ENCODE measurements at places on chromosomes 5 and 9.

GRCh38 chr9:79812507-79813257 is 240.9 kb downstream of the TLE4 start:
- DNase-seq = peak; percentile 1

DNA sequence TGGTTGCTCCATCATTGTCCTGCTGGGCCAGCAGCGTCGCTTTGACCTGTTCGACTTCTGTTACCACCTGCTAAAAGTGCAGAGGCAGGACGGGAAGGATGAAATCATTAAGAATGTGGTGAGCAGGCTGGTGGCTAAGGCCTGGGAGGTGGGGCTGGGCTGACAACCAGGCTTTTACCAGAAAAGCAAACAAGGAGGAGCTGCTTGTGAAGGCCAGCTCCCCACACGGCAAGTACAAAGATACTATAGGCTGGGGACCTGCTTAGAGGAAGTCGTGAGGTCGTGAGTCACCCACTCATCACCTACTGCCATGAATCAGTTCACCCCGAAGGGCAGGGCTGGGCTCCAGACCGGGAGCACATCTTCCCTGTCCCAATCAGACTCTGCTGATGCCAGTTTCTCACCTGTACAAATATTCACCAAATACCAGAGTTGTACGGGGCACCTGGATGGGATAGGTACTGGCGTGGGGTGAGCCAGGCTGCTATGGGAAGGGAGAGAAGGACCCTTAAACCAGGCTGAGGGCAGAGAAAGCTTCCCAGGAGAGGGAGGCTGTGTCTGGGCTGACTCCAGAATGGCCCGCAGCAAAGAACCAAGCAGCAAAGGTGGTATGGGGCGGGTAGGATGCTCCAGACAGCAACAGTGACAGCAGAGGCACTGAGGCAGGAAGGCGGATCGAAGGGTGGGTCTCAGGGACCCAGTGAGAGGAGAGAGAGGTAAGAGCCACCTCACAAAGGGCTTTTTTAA is 69.3 kb upstream of the NIPAL4 start:
- peak; percentile 69 for DNase-seq

DNA sequence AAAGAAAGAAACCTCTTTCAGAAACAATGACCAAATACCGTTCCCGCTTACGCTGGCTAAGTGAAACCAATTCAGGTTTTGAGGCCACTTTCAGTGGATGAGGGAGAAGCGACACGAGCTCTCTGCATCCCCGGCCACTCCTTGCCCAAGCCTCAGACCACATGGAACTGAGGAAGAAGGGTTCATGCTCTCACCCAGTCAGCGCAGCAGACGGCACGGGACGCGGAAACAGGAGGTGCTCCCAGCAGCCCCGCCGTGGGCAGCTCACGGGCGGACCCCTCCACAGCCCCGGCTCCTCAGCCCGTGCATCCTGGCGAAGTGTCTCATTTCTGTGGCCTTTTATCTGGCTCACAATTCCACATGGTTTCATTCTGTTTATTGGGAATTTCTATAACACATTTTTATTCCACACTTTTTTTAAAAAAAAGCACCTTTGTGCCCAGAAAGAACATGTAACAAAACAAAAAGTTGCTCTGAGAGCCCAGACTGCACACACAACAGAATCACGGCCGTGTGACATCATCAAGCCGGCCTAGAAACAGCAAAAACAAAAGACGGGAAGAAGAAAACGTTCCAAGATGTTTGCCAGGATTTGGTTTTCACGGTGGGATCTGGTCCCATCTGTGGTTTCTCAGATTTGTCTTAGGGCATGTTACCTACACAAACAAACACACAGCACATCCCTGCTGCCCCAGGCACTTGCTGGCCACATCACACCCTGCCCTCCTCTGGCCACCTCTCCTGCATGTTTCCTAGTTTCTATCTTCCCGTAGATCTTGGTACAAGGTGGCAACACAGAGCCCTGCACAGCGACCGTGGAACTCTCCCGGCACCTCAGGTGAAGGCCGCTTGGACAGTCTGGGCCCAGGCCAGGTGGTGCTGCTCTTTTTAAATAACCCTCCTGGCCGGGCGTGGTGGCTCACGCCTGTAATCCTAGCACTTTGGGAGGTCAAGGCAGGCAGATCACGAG is 16.2 kb downstream of the QSOX2 start:
- DNase-seq = no peak

- peak; percentile 37 for DNase-seq
Observed at GRCh38 chr9:113808391-113809358, 67.4 kb upstream of the ZNF618 start.

DNA sequence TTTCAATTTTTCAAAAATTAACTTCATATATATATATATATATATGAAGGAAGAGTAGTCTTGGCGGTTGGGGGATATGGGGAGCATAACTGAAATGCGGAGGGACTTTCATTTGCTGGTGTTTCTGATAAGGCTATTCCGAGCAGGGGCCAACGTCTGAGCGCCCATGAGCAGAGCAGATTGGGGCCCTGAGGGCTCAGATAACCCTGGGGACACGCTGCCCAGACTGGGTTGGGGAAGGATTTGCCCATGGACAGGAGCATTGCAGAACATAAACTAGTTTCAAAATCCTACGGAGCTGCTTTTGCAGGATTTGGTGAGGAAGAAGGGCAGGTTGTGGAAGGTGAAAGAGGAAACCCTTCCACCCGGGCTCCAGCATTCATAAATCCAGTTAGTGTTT is 240.2 kb downstream of the IRX1 start:
- DNase-seq = no peak

- peak; percentile 62 for DNase-seq
Observed at GRCh38 chr5:142808878-142809598, 38.9 kb downstream of the ARHGAP26 start.

GRCh38 chr9:23768861-23769260 is 57.2 kb downstream of the ELAVL2 start:
- DNase-seq = no peak

DNA sequence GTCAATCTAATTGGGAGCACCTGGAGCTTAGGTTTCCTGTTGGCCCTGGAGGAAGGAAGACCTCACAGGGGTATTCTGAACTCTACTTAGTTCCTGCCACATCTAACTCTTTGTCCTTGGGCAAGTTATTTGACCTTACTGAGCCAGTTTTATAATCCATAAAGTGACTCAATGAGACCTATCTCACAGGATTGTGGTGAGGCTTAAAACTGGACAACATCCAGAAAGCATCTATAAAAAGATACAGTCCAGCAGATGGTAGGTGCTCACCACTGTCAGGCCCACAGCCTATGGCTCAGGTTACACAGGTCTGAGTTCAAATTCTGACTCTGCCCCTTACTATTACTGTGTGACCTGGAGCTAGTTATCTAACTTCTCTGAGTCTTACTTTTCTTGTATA is 23.3 kb downstream of the KCNV2 start:
- DNase-seq = no peak

- no peak for DNase-seq
Observed at GRCh38 chr5:142507531-142508372, 178.1 kb downstream of the FGF1 start.

DNA sequence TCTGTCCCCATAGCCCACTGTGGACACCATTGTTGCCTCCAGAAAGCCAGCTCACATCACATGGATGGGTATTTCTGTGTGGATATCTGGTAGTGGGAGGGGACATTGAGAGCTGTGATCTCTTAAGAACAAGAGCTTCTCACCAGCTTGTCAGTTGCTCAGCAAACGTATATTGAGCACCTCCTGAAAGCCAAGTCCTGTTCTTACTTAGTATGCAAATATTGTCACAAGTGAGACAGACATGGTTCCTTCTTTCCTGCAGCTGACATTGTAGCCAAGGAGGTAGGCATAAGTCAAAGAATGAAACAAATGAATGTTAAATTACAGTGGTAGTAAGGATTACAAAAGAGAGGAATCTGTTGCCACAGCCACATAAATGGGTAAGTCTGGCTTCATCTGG is 3.8 kb downstream of the TCOF1 start:
- DNase-seq = no peak

GRCh38 chr9:134595014-134595413 is 46.6 kb upstream of the COL5A1 start:
- DNase-seq = no peak

GRCh38 chr5:122252319-122252718 is 59.7 kb upstream of the SNCAIP start:
- no peak for DNase-seq

GRCh38 chr5:140148508-140148907 is 22.8 kb downstream of the IGIP start:
- DNase-seq = no peak

- DNase-seq = no peak
Observed at GRCh38 chr9:86454701-86455615, 100.7 kb upstream of the TUT7 start.

DNA sequence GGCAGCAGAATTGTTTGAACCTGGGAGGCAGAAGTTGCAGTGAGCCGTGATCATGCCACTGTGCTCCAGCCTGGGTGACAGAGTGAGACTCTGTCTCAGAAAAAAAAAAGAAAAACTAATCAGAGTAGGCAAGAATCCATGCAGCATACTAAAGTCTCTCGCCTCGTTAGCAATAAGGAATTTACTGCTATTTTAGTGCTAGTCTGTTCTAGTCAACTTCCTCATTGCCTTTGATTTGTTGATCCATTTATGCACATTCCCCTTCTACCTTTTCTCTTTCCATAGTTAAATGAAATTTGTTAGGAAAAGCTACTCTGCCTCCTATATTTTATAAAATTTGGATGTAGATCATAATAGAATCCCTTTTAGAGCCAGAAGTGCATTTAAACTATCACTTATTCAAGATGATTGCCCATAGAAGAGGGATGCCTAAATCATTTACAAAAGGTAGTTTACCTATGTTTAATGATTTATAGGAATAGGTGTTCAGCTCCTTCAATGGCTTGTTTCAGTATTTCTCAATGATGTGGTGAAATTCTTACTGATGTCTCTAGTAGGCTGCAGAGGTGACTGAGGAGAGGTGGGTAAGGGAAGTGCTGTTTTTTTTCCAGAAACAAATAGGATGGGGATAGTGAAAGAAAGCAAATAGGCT is 1.9 kb downstream of the LRRC19 start:
- no peak for DNase-seq

GRCh38 chr9:2053883-2054845 is 39.0 kb downstream of the SMARCA2 start:
- peak; percentile 12 for DNase-seq

DNA sequence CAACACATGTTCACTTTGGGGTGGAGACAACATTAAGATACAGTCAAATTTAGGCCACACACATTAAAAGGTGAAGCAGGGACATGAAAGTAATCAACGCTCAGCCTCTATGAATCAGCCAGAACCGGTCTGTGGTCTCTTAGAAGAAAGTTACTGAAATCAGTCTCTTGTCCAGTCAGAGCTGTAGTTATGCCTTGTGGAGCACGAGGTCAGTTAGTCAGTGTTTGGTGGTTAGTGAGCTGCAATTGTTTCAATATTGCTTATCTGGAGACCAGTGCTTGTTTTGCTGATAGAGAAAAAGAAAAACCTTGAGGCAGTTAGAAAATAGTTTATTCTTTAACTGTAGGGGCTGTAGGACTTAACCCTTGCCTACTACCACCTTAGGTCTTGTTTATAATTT is 157.8 kb upstream of the RASEF start:
- no peak for DNase-seq

GRCh38 chr9:93572636-93573515 is 3.5 kb upstream of the PHF2 start:
- no peak for DNase-seq

- DNase-seq = no peak
Observed at GRCh38 chr5:50441493-50441955, 436 bp upstream of the EMB start.

DNA sequence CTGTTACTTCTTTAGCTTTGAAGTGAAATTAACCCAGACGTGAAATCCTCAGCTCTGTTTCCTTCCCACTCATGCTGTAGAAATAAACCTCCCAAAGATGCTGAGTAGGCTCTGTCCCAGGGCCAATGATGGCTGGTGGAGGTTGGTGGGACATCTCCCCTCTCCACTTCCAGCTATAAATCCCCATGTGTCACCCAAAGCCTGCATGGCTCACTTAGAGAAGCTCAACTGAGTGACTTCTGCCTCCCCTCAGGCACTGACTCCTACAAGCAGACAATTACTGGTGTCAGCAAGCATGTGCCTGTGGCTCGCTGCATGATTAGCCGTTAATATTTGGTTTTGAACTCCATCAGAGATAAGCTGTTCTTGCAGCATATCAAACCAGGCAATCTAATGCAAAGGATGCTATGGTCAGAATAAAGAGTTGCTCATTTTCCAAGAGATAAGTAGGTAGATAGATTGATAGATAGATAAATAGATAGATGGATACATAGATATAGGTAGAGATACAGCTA is 569.5 kb upstream of the WWC1 start:
- DNase-seq = no peak

DNA sequence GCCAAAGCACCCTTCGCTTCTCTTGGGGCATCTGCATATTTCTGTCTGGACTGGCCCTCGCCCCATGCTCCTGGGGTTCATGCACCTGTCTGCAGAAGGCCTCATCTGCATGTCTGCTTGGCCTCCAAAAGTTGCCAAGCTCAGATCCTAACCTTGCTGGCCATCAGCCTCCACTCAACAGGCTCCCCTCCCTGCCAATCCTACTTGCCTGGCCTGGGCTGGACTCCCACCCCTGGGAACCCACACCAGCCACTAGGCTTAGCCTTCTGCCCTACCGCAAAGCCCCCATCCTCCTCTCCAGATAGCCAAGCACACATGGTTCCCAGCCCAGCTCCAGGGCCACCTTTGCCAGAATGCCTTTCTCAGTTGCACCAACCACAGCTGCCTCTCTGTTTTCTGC is 159.8 kb downstream of the PAX5 start:
- DNase-seq = no peak

- no peak for DNase-seq
Observed at GRCh38 chr5:67971971-67972821, 243.4 kb upstream of the PIK3R1 start.

- DNase-seq = no peak
Observed at GRCh38 chr5:38008198-38008597, 168.4 kb upstream of the GDNF start.

DNA sequence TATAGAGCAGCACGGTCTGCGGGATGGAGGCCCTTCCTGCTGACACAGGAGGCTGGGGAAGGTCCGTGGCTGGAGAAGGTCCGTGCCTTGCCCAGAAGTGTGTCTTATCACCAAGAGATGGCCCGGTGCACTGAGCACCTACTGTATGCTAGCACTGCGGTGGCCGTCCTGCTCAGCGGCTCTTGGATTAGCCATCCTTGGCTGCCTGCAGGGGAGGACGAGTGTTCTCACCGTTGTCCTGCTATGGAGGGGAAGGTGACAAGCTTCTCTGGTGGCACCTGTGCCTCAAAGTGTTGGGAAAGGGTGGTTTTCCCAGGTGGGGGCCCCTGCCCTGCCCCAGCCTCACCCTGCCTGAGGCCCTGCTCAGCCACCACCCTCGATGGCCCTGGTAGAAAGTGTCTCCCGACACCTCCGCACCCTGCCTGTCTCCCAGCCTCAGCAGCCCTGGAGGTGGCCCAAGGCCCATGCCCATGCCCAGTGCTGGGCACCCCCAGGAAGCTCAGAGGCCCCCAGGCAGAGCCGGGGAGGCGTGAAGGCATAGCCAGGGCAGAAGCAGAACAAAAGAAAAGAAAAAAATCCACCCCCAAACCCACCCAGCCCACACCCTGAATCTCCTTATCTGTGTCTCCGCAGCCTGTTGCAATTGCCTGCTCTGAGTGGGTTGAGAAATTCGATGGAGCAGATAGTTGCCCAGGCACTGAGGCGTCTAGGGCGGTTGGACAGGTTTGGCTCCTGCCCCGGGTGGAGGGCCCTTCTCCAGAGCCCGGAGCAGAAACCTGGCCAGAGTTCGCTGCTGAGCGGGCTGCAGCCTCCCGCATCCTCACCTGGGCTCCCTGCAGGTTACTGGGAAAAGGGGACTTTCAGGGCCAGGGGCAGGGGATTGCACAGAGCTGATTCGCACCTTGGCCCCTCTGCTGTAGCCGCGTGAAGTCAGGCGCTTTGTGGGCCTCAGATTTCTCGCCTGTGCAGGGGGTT is 30.5 kb downstream of the RXRA start:
- peak; percentile 85 for DNase-seq

- DNase-seq = no peak
Observed at GRCh38 chr5:176153741-176154140, 84.5 kb upstream of the SIMC1 start.

Measured in NB4 (cell line).